ENCODE measurements at places on chromosomes 16 and 17.

DNA sequence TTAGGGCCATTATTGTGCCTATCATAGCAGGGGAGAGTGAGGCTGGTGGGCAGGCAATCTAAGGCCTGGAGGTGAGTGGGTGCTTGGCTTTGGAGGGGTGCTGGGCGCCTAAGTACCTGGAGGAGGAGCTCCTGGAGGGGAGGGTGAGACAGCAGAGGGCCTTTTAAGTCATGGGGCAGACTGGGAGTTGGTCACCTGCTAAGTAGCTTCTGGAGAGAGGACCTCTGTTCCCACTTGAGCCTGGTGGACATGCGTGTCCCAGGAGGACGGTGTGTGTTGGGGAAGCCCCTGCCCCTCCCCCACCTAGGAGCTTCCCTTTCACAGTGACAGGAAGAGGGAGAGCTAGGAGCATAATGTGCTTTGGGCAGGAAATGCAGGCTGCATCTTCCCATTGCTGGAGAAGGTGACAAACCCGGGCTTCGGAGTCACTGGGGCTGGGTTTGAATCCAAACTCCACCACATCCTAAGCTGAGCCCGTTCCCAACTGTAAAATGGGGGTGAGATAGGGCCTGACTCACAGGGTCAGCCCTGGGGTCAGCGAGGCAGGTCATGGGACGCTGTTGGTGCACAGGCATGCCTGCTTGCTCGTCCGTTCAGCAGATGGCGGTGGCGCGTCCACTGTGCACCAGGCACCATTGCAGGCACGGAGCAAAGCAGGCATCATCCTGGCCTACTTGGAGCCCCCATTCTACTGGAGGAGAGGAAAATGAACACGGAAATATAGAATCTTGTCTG is 37.9 kb downstream of the CMIP start:
- DNase-seq = no peak

DNA sequence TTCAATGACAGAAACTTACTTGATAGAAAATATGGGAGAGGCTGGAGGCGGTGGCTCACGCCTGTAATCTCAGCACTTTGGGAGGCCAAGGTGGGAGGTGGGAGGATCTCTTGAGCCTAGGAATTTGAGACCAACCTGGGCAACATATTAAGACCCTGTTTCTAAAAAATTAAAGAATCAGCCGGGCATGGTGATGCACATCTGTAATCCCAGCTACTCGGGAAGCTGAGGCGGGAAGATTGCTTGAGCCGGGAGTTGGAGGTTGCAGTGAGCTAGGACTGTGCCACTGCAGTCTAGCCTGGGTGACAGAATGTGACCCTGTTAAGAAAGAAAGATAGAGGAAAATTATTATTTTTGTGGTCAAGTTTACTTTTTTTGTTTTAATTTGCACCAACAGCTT is 2.1 kb upstream of the NLK start:
- no peak for DNase-seq

GRCh38 chr16:86517652-86518258 is 7.4 kb downstream of the FOXF1 start:
- no peak for DNase-seq

DNA sequence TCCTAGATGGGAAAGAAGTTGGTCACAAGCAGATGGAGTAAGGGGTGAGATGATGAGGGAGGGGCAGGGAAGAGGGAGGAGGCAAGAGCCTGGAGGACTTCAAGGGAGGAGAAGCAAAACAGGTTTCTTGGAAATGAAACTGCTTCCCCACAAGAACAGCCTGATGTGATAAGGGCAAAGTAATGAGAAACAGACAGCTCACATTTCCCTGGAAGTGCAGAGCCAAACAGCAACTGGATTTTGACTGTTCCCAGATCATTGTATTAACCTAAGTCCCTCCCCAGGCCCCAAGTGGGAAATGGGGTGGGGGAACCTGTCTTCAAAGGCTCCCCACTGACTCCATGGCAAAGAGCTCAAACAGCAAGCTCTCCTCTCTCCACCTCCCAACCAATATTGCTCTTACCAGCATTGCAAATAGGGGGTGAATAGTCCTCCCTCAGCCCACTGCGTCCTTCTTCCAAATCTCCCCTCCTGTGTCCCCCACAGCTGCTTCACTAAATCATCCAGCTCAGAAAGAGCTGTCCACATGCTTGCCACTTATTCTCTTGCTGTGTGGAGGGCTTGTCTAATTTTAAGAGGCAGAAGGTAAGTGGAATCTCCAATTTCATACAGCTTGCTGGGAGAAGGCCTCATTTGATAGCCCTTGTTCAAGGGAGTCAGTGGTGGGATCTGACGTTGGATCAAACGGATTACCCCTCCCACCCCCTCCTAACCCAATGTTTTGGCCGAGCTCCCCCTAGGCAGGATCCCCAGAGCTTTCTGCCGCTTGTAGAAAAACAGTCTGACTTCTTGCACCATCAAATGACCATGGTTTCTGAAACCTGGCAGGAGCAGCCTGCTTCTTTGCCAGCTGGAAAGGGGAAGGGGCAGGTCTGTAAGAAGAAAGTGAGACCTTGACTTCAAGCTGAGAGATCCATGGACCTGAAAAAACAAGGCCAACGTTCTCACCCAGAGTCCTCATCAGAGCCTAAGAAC is 56.3 kb upstream of the SMIM36 start:
- DNase-seq = no peak

DNA sequence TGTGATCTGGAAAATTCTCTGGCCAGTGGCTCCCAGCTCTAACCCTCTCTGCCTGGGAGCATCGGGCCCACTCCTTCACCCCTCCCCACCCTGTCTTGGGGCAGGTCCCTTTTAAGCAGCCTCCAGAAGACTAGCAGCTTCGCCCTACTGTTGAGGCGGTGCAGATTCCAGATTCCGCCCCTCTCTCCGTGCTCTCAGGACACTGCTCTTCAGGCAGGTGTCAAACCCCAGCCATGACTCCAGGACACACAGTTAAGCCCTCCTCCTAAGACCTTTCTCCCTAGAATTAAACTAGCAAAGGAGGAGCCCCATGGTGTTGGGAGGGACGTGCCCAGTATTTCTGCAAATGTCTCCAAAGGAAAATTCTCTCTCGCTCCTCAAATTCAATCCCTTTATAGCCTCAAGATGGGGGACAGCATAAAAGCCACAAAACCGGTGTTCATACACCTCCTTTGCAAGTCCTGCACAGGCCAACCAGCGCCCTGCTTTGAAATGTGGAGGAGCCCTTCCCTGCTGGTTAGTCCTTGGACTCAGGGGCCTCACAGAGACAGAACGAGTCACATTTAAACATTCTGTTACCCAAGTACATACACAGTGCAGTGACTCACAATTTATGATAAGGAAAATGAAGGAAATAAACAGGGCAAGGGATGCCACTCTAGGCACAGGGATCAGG is 7.2 kb downstream of the LPO start:
- DNase-seq = no peak

- DNase-seq = no peak
These were observed 7.3 kb upstream of the CUEDC1 start for GRCh38 chr17:57962279-57963148.

- DNase-seq = no peak
These were observed 25.4 kb downstream of the NGFR start for GRCh38 chr17:49520386-49521087.

DNA sequence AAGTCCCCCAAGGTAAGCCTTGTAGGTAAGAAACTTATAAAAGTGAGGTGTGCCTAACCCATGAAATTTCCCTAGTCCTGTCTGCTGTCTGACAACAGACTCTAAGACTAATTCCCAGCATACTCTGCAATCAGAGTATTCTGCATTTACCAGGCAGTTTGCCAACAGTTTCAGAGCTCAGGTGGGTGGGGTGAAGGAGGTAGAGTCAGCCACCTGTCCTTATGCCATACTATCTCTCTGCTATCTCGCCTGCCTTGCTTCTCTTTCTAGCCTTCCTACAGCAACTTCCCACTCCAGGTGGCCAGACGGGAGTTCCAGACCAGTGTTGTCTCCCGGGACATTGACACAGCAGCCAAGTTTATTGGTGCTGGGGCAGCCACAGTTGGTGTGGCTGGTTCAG is 2.3 kb downstream of the ATP5MC1 start:
- DNase-seq = no peak

GRCh38 chr16:66754211-66754610 is 2.8 kb upstream of the DYNC1LI2 start:
- no peak for DNase-seq

DNA sequence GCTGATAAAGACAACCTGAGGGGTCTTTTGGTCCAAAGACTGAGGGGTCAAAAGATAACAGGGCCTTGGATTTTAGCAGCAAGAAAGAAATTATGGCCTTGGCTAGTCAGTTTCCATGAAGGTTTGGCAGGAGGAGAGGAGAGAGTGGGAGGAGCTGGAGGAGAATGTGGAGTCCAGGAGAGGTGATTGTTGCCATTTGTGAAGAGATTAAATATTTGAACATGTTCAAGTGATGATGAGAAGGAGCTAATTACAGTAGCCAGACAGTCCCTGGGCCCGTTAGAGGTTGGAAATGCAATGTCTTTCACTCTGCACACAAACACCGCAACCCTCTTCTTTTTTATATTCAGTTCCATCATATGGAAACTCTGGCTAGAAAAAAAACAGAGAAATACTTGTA is 68.6 kb downstream of the TNRC6C start:
- DNase-seq = no peak

- DNase-seq = peak; percentile 66
These were observed 319.8 kb downstream of the SEC14L1 start for GRCh38 chr17:77460514-77461046.

DNA sequence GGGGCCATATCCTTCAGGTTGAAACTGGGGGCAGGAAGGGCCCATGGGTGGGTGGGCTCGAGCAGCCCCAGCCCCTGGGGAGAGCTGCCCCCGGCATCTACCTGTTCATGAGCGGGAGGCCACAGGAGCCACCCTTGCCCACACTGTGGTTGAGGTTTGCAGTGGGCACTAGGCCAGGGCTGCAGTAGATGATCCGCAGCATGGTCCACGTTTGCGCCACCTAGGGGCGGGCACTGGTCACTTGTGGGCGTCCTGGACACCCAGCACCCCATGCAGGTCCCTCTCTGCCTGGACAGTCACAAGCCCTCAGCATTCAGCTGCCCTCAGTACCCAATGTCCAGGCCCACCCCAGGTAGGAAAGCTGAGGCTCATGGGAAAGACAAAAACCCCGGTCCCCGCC is 1.8 kb upstream of the JMJD8 start:
- DNase-seq = no peak

- peak; percentile 81 for DNase-seq
These were observed 32.1 kb downstream of the HELZ start for GRCh38 chr17:67212714-67213417.

GRCh38 chr16:53922807-53923571 is 219.0 kb downstream of the FTO start:
- no peak for DNase-seq

- no peak for DNase-seq
These were observed 10.0 kb downstream of the WDR45B start for GRCh38 chr17:82638183-82638773.

DNA sequence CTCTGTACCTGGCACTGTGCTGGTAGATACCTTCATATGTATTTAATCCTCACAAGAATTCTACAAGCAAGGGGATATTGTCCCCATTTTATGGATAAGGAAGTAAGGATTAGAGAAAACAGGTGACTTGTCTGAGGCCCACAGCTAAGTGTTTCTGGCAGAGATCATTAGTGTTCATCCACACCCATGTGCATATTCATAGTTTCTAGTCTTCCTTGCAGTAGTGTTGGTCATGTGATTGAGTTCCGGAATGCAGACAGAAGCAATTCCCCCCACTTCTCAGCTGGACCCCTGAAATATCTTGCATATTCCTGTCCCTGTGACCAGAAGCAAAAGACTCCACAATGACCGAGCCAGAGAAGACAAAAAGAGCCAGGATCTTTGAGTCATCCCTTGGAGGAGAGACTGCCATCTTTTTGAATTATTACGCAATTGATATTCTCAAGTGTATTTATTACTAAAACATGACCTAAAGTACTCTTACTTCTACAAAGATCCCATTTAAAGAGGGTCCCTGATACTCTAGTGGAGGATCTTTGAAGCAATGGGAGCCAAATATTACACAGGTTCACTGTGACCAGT is 43.4 kb downstream of the SOX9 start:
- DNase-seq = no peak
